ENCODE measurements at places on chromosomes 2 and 18.

DNA sequence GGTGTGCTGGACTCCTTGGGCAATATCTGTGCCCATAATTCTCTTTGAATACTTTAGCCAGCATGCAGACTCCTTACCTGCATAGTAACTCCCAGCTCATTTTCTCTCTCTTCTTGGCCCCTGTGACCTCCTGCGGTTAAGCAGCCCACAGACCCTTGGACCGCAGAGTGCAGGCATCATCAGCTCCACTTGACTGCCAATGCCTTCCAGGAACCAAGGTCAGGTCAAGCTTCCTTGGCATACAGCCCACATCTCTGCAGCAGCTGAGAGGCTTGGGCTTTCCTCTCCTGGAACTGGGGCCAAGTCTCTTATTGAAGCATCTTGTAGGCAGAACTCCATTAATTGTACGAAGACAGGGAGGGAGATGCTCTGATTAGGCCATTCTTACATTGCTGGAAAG is 130.1 kb upstream of the PIEZO2 start:
- DNase-seq = no peak

DNA sequence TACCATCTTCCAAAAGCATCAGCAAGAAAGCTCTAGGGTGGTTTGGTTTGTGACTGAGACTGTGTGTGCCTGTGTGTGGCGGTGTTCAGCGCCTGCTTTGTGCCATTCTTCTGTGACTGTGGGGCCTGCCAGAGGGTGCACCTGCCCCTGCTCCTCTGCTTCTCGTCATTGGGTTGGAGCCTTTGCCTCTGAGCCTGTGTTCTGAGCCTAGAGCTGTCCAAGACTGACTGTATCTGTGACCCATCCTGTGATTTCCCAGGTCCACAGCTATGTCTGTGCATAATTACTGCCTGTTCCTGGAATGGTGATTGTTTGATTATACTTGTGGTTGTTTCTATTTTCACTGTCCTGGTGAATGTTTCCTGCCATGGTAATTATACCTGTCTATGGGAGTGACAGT is 57.1 kb upstream of the KLHL29 start:
- no peak for DNase-seq

DNA sequence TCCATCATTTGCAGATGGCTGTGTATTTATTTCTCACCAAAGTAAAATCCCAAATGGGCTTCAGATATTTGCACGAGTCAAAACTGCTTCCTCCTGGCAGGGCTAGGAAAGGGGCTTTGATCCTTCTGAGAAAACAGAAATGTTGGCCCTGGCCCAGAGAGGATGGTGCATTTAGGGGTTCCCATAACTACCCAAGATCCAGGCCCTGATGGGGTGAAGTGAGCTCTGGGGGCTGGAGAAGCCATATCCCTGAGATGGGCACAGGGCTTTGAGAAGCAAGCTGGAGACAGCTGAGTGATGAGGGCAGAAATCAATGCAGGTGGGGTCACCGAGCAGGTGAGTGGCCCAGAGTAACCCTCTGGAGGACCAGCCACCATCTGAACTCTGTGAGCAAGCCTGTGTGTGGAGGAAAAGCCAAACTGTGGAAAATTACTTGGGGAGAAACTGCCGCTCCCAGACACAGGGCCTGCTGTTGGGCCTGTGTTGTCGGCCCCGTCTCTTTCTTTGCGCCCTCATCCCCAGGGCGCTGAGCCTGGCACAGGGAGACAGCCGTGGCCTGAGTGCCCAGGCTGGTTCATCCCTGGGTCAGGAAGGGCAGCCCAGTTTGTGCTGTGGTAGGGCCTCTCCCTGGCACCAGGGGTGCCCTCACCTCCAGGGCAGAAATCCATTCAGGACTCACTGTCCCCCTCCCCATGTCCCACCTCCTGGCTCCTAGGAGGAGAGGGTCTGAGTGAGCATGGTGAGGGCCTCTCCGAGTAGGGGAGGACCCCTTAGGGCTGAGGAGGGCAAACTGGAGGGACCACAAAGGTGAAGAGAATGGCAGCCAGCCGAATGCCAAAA is 167.8 kb upstream of the HAAO start:
- no peak for DNase-seq

GRCh38 chr2:88724643-88725332 is 33.3 kb downstream of the RPIA start:
- DNase-seq = no peak

DNA sequence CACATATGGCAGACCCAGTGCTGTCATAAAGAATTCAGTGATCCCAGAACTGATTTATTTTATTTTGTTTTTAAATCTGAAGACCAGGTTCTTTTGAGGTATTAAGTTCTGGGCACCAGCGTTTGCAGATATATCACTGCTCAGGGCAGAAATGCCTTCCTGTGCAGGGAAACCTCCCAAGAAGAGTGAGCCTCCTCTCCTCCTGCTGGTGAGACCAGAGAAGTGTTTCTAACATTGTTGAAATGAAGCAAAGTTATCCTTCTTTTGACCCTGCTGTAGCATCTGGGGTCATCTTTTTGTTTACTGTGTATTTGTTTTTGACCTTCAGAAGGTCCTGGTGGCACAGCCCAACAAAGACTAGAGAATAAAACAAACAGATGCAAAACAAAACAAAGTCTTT is 94.0 kb downstream of the AQP4 start:
- no peak for DNase-seq

DNA sequence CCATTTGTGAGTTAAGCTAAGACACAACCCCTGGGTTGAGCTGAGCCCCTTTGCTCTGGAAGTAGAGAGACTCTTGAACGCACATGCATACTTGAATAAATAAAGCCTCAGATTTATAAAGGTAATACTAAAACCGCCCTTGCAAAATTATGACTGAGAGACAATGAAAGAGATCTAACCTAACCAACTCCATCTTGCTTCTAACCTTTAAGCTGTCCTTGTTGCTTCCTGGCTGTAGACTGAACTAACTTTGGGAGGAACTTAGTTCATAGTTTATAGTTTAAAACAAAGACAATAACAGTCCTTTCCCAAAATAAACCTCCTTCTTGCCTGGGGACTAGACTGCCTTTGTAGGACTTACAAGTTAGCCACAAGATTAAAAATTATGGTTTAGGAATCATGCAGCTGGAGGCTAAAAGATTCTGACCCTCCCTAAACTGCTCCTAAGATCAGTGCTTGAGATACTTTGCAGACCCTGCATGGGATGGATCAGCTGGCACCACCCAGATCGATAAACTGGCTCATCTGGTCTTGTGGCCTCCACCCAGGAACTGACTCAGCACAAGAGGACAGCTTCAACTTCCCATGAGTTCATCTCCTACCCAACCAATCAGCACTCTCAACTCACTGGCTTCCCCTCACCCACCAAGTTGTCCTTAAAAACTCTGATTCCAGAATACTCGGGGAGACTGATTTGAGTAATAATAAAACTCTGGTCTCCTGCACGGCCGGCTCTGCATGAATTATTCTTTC is 240.2 kb upstream of the SLC14A2 start:
- DNase-seq = no peak

GRCh38 chr2:203987959-203988358 is 51.4 kb downstream of the ICOS start:
- no peak for DNase-seq

- no peak for DNase-seq
Measured at GRCh38 chr2:238900511-238900910, 52.6 kb downstream of the TWIST2 start.

GRCh38 chr2:51918113-51918512 is 886.2 kb upstream of the NRXN1 start:
- no peak for DNase-seq

DNA sequence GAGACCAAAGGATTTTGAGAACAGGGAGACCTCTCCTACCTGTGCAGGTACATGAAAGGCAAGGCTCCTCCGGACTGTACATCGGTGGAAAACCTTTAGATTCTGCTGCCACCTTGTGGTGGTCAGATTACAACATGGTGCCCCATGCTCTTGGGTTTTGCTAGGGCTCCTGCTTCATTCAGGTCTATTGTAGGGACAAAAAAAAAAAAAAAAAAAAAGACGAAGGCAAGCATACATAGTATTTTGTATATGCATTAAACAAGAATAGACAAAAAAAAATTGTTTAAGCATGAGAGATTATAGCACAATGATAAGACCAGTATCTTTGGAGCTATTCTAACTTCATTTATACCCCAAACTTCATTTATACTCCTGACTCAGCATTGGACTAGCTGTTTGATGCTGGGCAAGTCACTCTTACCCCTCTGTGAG is 27.4 kb upstream of the SPR start:
- DNase-seq = peak; percentile 32

DNA sequence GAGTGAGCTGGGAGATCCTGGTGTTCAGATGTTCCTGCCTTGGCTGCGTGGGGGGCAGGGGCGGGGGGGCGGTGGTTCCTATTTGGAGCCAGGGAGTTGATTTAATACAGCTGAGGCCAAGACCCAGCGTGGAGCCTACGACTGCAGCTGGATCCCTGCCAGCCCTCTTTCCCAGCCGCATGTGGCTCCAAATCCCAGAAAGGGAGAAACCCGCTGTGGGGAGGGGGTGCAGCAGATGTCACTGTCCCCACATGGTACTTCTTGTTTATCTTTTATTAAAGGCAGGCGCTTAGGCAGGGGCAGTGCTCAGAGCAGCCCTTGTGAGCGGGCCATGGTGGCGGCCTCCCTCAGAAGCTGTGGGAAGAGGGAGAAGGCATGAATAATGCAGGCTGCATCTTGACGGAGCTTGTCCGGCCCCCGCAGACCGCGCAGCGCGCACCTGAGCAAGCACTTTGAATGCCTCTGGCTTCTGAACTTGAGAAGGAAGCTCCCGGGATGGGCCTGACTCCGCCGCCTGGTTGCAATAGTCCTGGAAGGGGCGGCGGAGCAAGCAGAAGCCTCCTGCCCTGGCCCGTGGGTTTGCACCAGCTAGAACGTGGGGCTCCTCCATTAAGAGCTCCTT is 112.1 kb downstream of the GLI2 start:
- DNase-seq = no peak

DNA sequence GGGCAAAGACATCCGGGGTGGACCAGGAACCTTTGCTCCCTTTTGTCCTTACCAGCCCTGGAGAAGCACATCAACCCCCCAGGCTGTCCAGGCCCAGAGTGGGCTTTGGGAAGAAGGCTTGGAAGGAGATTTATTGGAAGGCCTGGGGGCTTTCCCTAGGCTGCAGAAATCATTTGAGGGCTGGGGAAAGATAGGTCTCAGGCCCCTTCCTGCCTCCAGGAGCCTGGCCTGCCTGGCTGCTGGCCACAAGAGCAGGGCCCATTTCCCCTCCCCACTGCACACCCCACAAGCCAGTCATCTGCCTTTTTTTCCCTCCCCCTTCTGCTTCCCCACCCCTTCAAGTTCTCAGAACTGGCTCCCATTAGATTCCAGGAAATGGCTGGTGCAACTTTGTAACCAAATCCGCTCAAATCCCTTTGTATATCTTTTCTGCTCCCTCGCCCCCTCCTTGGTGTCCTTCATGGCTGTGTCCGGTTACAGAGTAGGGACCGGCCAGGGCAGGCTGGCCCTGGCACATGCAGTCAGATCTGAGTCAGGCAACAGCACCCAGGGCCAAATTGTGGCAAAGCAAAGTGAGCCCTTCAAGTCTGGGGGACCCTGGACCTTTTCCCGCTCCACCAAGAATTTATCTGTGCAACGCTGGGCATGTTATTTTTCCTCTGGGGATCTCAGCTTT is 20.8 kb upstream of the TNP1 start:
- no peak for DNase-seq

DNA sequence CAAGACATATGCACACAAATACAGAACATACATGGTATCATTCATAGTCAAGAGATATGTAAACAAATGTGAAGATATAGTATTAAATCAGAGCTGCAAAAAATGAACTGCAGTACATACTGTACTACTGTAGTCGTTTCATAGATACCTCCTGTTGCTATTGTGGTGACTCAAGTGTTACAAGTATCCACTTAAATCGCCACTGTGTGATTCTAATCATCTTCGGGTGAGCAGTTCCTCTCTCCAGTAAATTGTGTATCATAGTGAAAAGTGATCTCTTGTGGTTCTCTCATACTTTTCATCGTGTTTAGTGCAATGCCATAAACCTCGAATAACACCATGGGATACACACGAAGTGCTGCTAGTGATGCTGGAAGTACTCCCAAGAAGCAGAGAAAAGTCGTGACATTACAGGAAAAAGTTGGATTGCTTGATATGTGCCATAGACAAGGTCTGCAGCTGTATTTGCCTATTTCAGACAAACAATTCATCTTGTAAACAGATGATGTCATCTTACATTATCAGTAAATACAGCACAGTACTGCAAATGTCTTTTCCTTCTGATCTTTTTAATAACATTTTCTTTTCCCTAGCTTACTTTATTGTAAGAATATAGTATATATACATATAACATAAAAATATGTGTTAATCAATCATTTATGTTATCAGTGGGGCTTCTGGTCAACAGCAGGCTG is 222.2 kb downstream of the BCL11A start:
- no peak for DNase-seq

DNA sequence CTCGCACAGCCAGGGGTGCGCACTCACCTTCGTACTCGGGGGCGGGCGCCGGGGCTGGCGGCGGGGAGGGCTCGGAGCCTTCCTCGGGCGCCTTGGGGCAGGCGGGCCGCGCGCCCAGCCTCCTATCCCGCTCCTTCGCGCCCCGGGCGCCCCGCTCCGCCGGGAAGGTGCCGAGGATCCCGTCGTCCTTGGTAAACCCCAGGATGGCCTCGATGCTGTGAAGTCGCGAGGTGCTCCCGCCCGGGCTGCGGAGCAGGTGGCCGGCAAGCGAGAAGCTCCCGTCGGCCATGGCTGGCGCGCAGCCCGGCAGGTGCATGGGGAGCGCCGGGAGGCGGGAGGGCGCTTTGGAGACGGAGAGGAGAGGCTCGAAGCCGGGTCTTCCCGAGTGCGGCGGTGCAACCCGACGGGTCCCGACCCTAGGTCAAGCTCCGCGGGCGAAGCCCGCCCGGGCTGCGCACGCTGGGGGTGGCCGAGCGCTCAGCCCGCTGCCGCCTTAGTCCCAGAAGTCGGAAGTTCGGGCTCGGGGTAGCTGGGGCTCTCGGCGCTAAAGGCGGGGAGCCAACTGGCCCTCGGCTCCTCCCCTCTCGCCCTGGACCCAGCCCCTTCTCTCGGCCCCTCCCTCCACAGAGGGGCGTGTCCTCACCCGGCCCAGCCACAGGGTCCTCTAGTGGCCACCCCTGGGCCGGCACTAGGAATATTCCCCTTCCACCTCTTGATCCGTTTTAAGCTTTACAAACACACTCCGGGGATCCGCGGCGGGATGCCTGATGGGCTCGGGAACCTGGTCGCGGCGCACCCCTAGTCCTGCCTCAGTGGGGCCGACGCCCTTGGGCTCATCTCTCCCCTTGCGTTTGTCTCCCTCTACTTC is at the start of gene RAX:
RAX (minus strand) TSS at position 564 of the 868 bp plus-strand sequence; CDS start at position 316, 248 bp downstream.
- DNase-seq = no peak

GRCh38 chr2:175525975-175526374 is 344.5 kb upstream of the ATP5MC3 start:
- DNase-seq = no peak

DNA sequence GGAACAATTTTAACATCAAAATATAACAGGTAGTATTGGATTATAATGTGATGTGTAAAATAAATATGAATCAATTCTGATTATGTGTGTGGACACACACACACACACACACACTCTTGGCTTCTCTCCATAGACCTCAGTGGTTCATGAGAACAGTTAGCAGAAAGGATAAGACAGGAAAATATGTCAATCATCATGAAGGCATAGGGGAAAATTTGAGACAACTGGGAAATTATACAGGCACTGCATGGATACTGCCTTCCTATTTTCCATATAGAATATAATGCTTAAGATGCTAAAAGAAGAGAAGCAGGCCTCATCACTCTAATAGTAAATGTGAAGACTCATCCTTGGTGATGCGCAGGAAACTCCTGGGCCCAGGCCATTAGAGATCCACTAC is 884.5 kb downstream of the SUCLG1 start:
- DNase-seq = no peak

GRCh38 chr2:95113464-95113863 is 8.1 kb downstream of the MRPS5 start:
- DNase-seq = no peak

Measured in activated CD4-positive, alpha-beta T cell treated with anti-CD3 and anti-CD28 coated beads for 1 hour (primary cell).